ENCODE measurements at places on chromosomes 4 and X.

- DNase-seq = peak; percentile 36
Observed at GRCh38 chrX:68978255-68978654, 149.4 kb downstream of the EFNB1 start.

GRCh38 chr4:110245577-110245976 lies 47.2 kb upstream of the ELOVL6 start:
- no peak for DNase-seq

DNA sequence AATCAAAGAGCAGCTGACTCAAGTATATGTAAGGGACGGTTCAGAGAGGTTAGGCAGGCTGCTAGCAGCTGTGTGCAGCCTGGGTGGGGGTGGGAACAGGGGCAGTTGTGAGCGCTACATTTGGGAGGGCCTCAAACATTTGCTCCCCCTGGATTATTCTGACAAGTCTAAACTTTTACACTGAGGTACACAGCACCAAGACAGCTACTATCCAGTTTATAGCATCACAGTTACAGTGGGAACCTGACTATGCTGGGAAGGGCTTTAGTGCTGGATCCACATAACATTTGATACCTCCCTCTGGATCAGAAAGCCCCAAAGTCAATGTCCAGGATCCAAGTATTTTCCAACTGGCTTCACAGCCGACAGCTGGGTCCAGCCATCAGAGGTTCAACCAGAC lies 55.8 kb upstream of the GIMD1 start:
- no peak for DNase-seq

- DNase-seq = no peak
Observed at GRCh38 chrX:18676470-18676869, 4.6 kb upstream of the RS1 start.

DNA sequence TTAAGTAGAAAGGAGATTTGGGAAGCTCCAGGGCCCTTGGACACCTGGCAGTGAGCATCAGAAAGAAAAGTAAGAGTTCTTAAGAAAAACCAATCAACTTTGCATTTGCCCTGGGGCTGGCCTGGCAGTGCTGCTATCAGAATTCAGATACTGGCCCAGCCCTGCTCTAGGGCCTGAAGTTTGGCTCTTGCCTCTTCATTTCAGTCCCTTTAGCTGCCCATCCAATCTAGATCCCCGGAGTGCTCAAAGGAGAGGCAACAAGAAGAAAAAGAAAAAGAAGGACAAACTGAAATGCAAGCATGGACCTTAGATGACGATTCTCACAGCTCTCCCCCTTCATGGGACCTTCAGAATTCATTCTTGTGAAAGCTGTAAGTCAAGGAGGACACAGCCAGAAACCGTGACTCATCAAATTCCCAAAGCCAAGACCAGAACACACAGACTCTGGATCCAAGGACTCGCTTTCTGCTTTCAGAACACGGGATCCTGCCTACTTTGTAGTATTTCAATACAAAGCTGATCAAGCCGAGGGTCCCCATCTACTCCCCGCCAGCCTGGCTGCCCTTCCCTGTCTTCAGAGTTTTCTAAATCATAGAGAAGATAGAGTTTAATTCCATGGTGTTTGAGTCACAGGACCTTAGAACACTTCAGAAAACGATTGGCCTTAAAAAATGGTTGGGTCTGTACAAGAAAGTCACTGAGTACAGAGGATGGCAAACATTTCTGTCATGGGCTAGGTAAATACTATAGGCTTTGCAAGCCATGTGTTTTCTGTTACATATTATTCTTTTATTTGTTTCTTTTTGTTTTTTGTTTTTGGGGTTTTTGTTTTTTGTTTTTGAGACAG lies 103.7 kb downstream of the RBM47 start:
- DNase-seq = peak; percentile 66

- no peak for DNase-seq
Observed at GRCh38 chr4:37481547-37482122, 204.5 kb downstream of the RELL1 start.

DNA sequence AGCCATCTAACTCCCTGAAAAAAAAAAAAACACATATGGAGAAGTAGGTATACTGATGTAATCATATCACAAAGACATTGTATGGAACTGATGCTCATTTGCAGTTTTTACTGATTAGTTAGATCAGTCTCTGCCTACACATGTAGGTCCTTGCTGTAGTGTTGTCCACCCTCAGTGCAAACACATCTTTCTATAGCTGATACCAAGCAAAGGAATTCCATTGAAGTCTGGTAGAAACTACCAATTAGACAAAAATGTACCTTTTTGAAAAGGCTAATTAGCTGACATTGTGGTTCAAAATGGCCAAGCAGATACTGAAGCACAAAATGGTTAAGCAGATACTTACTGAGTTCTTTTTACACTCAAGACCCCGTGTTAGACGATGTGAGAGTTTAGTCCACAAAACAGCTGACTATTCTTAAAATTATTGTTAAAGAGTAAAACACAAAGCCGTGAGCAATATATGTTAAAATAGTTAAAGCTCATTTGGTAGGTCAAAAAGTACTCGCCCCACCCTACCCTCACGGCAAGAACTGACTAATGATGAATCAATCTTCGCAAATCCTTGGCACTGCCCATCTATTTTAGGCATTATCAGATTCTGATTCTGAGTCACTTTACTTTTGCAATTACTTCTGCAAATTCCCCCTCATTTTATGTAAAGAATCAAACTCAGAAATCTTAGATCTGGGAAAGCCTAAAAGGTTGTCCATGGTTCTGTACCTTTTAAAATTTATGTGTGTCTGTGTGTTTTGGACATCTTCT lies 40.4 kb downstream of the COL4A6 start:
- peak; percentile 62 for DNase-seq

GRCh38 chr4:127055357-127055756 lies 577.4 kb upstream of the INTU start:
- no peak for DNase-seq

GRCh38 chr4:67874986-67875385 lies 8.8 kb downstream of the TMPRSS11D start:
- DNase-seq = no peak

GRCh38 chrX:22135994-22136684 lies 104.0 kb downstream of the PHEX start:
- DNase-seq = peak; percentile 43

- peak; percentile 28 for DNase-seq
Observed at GRCh38 chr4:17511509-17511949, 361 bp downstream of the QDPR start.

- no peak for DNase-seq
Observed at GRCh38 chr4:129230846-129231245, 134.9 kb downstream of the C4orf33 start.

GRCh38 chr4:113711883-113712662 lies 49.5 kb downstream of the CAMK2D start:
- DNase-seq = no peak

- DNase-seq = peak; percentile 88
Observed at GRCh38 chr4:40998675-40999358, 215.5 kb downstream of the APBB2 start.

GRCh38 chrX:40406330-40406859 lies 174.4 kb upstream of the ATP6AP2 start:
- DNase-seq = no peak

- peak; percentile 8 for DNase-seq
Observed at GRCh38 chr4:20253735-20254409, 2.2 kb downstream of the SLIT2 start.

DNA sequence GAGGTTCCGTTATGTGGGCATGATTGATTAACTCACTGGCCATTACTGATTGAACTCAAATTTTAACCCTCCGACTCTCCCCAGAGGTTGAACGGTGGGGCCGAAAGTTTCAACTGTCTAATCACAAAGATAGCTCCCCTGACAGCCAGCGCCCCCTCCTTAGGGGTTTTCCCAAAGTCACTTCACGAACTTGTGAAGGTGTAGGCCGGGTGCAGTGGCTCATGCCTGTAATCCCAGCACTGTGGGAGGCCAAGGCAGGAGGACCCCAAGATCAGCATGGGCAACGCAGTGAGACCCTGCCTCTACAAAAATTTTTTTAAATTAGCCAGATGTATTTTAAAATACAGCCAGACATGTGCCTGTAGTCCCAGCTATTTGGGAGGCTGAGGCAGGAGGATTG lies 39.8 kb upstream of the RBM47 start:
- DNase-seq = no peak

DNA sequence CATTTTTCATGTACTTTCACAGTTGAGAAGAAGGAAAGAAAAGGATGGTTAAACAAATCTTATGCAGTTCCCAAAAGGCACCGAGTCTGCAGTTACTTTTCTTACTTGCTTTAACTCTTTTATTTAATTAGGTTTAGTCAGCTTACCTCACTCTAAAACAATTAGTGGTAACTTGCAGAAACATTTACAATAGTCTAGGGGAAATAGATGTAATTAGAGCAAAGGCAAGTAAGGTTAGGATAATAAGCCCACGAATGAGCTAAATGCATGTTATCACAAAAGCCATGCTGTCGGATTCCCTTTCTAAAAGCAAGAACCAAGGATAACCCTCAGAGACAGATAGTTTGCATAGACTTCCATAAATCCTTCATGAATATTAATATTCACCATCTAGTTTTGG lies 82.0 kb upstream of the VCX2 start:
- no peak for DNase-seq

DNA sequence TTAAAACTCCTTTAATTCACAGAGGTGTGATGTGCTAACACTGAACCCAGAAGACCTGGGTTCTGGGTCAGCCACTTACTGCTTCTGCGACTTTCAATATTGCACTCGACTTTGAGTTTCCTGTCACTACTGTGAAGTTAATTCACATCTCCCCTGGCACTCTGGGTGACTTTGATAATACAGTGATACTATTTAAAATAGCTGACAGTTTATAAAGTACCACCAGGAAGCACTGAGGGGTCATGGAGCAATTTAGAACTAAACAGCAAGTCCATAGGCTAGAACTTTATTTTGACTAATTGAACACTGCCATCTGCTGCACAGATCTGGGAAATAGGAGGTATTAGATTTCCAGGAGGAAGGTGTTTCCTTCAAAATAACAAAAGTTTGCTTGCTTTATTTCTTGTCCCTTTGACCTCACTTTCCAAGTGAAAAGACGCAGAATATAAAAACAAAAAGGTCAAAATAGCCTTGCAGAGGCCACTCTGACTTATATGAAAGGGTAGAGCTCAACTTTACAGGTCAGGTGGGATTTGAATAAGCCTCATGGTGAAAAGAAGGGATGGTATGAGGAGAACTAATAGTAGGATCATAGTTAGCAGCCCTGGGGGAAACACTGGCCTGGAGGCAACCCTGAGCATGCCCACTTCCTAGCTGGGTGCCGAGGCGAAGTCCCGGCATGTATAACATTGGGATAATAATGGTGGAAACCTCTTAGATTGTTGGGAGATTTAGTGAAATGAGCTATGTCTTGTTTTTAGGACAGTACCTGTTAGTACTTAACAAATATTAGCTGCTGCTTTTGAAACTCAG lies 53.4 kb downstream of the ZNF518B start:
- no peak for DNase-seq

- no peak for DNase-seq
Observed at GRCh38 chrX:17519358-17519757, 144.4 kb downstream of the NHS start.

GRCh38 chr4:149353241-149353640 lies 462.4 kb downstream of the IQCM start:
- DNase-seq = peak; percentile 79

GRCh38 chr4:170057866-170058265 lies 31.7 kb upstream of the MFAP3L start:
- DNase-seq = no peak

GRCh38 chrX:49067285-49068120 lies 6.3 kb downstream of the PRAF2 start:
- DNase-seq = no peak

GRCh38 chrX:100720301-100720700 lies 11.6 kb downstream of the SYTL4 start:
- no peak for DNase-seq

- DNase-seq = no peak
Observed at GRCh38 chrX:38103857-38104812, 97.8 kb downstream of the SYTL5 start.

GRCh38 chr4:125626946-125627345 lies 312.2 kb downstream of the FAT4 start:
- DNase-seq = no peak

Measured in NCI-H226 (cell line).